ENCODE measurements at places on chromosomes 12 and 14.

DNA sequence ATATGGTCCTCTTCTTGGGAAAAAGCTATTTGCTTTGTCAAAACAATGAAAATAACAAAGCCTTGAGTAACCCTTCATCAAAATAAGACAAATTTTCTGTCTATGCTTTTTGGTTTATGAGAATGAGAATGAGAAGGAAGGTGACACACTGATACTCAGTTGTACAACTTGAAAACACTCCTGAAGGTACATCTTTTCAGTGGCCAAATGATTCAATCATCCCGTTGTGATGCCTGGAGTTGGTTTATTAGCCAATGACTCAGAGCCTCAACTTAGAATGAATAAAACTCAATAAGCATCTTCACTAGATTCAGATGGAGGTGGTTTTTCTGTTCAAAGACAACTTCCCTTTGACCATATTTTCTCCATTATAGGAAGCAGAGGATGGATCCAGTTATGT is 7.8 kb upstream of the CALM1 start:
- DNase-seq = no peak

GRCh38 chr12:90945070-90945649 is 9.8 kb downstream of the CCER1 start:
- no peak for DNase-seq

DNA sequence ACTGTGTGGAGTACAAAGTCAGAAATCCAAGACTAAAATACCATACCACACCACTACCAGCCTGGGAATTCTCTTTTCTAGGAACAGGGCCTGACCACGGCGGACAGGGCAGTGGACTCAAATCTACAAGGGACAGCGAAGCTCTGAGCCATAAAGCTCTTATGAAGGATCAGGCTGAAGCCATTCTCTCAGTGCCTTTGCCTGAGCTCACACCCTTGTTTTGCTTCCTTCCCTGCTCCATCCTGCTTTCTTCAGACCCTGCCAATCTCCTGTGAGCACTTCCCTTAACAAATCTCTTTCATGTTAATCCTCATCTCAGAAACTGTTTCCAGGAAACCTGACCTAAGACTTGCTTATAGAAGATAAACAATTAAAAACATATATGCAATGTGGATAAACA is 398.5 kb downstream of the MDGA2 start:
- no peak for DNase-seq

DNA sequence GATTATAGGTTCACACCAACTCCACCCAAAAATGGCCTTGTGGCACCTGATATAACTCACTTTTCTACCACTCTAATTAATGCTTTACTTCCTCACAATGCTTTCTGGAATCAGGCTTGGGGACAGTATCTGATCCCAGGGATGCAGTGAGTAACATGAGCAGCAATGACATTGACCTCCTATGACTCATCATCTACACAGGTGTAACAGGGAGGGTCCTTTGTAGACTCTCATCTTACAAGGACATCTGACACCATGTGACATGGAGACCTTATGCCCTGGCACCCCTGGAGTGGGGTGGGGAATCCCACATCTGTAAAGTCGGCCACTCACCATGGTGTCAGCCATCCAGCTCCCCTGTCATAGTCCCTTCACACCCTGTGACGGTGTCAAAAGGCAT is 586.4 kb downstream of the MED13L start:
- no peak for DNase-seq

- no peak for DNase-seq
These were observed 113.5 kb downstream of the MNAT1 start for GRCh38 chr14:60848066-60848465.

- DNase-seq = no peak
These were observed 496.3 kb downstream of the NELL2 start for GRCh38 chr12:44379831-44380230.

DNA sequence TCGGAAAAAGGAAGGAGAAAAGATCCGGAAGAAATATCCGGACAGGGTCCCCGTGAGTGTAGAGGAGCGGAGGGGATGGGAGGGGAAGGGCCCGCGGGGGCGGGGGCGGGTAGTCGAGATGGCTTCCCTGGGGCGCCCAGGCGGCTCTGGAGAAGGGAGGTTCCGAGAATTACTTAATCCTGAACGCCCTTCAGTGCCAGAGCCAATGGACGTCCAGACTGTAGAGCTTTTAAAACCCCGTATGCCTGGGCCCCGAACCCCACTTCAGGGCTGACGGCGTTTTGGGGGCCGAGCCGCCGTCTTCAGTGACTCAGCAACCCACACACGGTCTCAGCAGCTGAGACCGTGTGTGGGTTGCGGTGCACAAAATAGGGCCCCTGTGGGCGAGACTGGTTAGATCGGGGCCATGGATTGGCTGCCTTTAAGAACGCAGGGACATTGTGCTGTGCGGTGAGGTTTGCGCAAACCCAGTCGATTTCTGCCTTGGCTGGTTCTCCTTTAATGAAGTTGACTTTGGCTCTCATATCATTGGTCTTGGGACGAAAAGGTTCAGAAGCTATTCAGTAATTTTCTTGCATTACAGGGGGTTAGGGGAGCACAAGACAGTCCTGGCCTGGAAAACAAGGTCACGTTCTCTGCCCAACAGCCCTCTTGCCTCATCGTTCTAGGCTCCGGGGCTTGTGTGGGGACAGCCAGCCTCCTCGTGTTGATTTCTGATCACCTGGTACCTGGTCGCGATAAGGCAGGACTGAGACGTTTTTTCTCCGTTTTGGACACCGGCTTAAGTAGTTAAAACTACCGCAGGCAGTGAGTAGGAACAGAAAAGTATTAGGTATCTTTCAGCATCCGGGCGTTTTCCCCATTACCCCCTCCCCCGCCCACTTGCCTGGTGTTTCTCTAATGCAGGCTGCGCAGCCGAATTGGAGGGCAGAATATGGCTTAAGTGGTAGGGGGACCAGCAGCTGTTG is 775 bp downstream of the GABARAPL1 start:
- DNase-seq = no peak

DNA sequence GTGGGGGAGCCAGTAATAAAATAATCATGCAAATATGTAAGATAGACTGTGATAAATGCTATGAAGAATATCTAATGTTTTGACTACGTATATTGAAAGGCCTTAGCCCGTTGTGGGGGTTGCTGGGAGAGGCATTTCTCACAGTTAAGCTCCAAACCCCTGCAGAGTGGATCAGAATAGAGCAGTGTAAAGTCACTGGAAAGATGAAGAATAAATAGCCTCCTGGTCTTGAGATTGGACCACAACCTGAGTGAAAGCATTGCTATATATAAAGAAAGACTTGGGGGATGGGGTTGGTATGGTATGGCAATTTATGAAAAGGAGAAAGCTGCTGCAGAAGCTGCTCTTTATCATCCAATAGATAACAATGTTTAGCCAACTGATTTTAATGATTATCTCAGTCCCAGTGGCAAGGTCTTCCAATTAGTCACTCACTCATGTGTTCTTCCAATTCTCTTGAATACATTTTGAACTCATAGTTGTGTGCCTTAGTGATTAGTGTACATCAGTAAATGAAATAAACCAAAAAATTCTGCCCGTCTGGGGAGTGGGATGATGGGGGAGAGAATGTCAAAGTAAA is 10.2 kb downstream of the PLEKHA5 start:
- no peak for DNase-seq

- DNase-seq = no peak
These were observed 124.6 kb downstream of the KICS2 start for GRCh38 chr12:64097366-64098105.

GRCh38 chr12:59408431-59408830 is 187.4 kb upstream of the SLC16A7 start:
- no peak for DNase-seq

GRCh38 chr12:98469109-98469508 is 46.3 kb upstream of the TMPO start:
- no peak for DNase-seq

DNA sequence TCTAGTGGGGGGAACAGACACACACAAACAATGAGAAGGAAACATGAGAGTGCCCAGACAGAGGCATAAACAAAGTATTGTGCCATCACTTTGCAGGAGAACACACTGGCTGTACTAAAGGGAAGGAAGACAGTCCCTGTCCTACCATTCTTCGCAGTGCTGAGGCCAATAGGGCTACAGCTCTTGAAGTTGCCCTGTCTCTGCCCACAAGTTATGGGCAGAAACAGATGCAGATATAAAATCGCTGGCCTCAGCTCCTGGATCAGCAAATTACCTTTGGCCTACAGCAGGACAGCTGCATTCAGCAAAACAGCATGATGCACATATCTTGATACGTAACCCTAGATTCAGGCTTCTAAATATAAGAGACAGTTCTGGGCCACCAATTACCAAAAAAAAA is 23.0 kb upstream of the PRKAB1 start:
- no peak for DNase-seq

- DNase-seq = no peak
These were observed 255.6 kb upstream of the GRIP1 start for GRCh38 chr12:66934302-66935062.

DNA sequence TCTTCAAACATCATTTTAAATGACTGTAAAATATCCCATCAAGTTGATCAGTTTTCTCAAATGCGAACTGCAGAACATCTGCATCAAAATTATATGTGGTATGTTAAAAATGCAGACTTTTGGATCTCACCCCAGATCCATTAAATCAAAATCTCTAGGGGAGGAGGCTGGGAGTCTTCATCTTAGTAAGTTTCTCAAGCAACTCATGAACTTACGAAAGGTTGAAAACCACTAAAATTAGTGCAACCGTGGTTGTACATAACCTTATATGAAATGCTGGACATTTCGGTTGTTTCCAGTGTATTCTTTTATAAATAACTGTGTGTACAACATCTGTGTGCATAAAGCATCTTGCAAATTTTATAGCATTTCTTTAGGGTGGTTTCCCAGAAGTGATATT is 39.2 kb downstream of the ZFP36L1 start:
- DNase-seq = no peak

DNA sequence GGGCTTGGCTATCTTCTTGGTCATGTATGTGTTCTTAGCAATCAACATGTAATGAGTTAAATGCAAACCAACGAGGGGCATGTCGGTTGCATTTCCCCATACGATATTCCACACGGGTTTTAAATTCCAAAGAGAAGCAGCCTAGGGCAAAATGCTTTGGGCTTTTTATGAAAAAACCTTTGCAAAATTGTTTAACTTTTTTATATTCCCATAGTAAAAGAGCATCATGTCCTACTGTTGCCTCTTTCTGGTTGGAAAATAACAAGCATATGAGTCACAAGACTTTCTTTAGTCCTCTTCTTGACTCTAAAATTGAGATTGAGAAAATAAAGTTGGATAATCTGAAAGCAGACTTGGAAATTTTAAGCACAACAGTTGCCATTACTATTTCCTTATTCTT is 3.8 kb upstream of the DIO2 start:
- DNase-seq = no peak

- no peak for DNase-seq
These were observed 15.1 kb downstream of the BCAT1 start for GRCh38 chr12:24933694-24934407.

- no peak for DNase-seq
These were observed 43.2 kb downstream of the CALM1 start for GRCh38 chr14:90440021-90440451.

DNA sequence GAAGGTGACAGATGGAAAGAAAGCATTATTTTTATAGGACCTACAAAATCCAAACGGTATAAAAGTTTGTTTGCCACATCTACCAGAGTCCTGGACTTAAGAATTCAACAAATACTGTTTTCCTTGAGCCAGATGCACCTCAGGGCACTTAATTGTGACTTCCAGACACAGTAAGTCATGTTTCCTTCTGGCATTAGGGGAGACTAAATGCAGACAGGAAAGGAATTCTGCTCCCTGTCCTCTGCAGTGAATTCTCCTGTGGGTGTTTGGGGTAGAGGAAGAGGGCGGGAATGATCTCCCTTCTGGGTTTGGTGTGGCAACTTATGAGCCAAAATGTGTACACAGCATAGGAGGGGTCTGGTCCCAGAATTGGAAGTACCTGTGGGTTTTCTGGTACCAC is 93.9 kb upstream of the ZDHHC17 start:
- no peak for DNase-seq

GRCh38 chr12:62045211-62045610 is 215.0 kb upstream of the USP15 start:
- DNase-seq = no peak

DNA sequence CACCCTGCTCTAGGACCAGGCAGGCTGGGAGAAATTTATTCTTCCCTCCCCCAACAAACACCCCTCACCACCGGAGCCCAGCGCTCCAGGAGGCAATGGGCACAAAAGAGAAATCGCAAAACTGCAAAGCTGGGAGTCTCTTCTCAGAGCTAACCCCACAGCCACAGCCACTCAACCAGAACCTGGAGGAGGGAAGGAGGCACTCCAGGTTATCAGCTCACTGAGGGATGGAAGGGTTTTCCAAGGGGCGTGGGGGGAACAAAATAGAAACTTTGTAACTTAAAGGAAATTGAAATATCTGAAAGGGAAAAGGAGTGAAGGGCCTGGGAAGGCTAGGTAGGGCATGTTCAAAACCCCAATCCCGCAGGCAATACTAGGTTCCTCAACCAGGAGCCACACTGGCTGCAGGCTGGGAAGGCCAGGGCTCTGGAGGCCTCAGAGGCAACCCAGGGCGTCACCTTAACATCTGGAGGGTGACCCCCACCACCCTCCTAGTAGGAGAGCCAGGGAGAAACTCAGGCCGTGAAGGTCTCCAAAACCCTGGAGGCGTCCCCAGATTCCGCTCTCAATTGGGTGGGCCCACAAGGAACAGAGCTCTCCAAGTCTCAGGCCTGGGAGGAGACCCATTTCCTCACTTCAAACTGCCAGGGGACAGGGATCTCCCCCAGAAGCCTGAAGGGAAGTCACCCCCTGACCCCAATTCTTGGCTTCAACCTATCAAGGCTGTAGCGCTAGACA is 3.2 kb downstream of the KDM2B start:
- no peak for DNase-seq

DNA sequence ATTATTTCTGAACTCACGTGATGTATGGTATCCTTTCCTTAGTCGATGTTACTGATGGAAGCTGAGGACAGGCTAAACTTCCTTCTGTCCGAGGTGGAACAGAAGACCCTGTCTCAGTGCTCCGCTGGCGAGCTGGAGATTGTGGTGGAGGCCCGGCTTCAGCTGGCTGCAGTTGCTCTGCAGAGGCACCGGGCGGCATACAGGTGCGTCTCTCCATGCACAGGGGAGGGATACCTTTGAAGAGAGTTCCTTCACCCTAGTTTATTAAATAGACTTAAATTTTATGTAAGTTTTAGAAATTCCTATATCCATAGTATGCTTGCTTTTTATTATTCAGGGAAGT is 186.7 kb upstream of the NEDD1 start:
- DNase-seq = no peak

DNA sequence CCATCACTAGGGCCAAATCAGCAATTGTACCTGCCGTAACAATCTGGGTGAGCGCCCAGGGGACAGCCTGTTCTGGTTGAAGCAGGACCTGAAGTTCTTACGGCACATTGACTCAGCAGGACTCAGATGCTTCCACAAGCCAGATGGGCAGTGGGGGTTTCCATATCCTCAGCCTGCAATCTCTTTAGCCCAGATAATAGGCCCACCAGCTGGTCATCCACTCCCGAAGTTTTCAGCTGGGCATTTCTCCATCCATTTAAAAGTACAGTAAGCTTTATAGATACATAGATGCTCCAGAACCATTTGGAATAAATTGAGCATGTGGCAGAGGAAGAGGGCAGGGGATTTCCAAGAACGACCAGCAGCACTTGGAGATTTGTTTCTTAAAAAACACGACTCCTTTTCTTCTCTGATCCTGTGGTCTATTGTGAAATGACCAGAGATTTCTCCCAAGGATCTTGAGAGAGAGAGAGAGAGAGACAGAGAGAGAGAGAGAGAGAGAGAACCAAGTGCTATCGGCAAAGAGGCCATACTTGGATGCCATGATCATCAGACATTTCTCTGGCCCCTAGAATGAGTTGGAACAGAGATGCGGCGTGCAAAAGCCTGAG is 74.8 kb upstream of the PLXNC1 start:
- DNase-seq = no peak
